ENCODE measurements at places on chromosomes 12 and 14. TPM values are rescaled to one million over a fixed set of nuclear protein-coding genes. Genes with fewer than 3 reads are reported as not detected.

- no peak for DNase-seq
These were observed 30.0 kb downstream of the CEP83 start for GRCh38 chr12:94429633-94430032.

SERPINA12 gene
- total RNA-seq: 8.6 TPM

RHOJ gene
- 10.8 TPM for total RNA-seq

SYNJ2BP gene
- 20.9 TPM for total RNA-seq

- DNase-seq: no peak
These were observed 148.2 kb downstream of the ADGRD1 start for GRCh38 chr12:131101703-131102492.

GRCh38 chr14:68741477-68741791, 51.4 kb downstream of the ZFP36L1 start:
- DNase-seq: no peak

- DNase-seq: no peak
These were observed 24.4 kb downstream of the B4GALNT3 start for GRCh38 chr12:484096-484495.

DNA sequence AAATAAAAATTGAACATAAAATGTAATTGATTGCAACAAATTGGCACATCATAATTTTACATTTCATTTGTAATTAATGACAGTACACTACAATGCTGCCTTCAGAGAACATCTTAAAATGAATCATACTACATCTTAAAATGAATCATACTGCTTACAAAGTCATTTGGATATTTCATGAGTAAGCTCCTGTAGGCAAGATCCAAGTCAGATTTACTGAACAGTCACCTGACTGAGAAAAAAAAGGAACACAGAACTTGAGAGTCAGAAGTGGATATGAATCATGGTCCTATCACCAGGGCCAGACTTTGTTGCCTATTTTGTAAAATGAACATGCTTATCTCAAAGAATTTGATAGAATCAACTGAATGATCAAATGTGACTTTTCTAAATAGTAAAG, 32.7 kb upstream of the FBLN5 start:
- DNase-seq: no peak

- DNase-seq: no peak
These were observed 37.9 kb downstream of the PIWIL1 start for GRCh38 chr12:130375296-130376287.

GRCh38 chr12:19659086-19659485, 219.8 kb downstream of the AEBP2 start:
- no peak for DNase-seq

GRCh38 chr14:49653508-49653907, 18.5 kb upstream of the DNAAF2 start:
- DNase-seq: no peak

DNA sequence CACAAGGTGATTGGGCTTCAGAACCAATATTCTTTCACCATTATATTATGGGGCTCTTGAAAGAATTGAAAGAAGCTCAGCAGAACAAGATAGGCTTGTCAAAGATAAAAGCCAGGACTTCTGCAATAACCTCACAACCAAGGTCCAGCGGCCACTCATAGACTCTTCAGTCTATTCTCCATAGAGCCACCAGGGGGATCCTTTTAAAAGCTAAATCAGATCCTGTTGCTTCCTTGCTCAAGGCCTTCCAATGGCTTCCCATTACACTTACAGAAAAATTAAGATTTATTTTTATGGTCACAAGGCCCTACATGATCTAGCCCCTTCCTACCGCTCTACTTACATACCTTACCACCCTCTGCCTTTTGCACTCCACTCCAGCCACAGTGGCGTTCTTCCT, 169.6 kb downstream of the C12orf42 start:
- DNase-seq: no peak

GRCh38 chr12:91866566-91866965, 279.1 kb downstream of the BTG1 start:
- no peak for DNase-seq

GRCh38 chr14:104639885-104640548, 35.4 kb upstream of the TMEM179 start:
- no peak for DNase-seq

GRCh38 chr12:12190087-12190809, 76.6 kb downstream of the LRP6 start:
- no peak for DNase-seq

ISM2 gene
- total RNA-seq: 3.9 TPM

- no peak for DNase-seq
These were observed 357.0 kb downstream of the TMEM121 start for GRCh38 chr14:105883066-105884005.

DNA sequence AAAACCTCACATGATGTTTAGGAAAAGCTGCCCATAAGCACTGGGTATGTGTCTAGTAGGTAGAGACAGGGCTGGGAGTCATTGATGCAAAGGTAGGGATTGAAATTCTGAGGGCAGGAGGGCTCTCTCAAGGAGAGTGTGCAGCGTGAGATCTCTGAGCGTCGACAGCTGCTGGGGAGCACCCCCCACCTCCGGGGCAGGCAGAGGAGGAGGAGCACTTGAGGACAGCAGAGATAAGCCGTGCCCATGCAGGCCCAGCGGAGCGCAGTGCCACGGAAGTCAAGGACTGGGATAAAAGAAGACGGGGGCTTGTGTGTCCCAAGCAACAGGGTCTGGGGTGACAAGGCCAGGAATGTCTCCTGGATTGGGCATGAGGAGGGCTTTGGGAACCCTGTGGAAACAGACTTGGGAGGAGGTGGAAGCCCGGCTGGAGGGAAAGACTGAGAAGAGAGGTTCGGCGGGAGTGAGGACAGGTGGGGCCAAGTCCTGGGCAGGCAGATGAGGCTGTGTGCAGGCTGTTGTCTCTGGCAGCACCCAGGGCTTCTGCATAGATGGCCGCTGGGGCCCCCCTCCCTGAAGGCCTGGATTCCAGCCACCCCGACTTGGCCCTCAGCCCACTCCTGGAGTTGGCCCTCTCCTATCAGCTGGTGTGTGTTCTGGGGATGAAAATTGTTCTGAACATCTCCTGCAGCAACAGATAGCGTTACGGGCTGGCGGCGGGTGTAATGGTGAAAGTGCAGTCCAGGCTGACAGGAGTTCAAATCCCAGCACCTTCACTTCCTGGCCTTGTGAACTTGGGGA, 1.9 kb downstream of the CACNA2D4 start:
- peak; percentile 65 for DNase-seq

DNA sequence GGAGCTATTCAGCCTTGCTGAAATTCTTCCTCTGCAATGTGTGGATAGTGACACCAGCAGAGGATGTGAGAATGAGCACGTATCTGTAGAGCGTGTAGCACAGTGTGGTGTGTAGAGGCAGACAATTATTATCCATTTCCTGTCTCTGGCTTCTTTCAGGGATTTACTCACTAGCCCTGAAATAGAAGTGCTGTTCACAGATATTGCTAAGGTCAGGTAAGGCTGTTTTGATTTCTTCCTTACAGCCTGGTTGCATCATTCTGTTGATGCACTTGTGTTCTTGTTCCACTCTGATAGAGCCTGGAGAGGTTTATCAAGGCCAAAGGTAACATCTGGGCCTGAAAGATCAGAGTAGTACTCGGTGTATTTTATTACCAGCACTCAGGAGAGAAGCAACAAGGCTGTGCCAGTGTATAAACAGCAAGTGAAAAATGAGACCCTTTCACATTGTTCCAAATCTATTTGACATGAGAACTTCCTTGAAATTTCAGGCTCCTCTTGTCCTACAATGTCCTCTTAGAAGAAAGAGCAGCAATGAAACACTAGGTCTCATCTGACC, 16.7 kb downstream of the ARG2 start:
- DNase-seq: no peak

DNA sequence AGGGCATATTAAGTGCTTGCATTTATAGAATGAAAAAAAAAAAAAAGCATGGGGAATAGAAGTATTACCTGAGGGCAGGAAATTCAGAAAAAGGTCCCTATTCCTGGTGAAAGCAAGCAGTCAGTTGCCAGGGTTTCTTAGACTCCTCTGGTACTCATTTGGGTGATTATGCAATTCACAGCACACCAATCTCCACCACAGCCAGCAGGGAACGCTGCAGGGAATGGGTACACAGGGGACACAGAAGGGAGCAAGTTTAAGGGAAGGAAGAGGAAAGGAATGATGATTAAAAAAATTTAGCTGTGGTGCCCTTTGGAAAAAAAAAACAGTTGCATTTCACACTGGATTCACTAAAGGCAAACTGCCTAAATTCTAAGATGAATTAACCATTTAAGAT, 14.2 kb downstream of the BLTP3B start:
- no peak for DNase-seq

DNA sequence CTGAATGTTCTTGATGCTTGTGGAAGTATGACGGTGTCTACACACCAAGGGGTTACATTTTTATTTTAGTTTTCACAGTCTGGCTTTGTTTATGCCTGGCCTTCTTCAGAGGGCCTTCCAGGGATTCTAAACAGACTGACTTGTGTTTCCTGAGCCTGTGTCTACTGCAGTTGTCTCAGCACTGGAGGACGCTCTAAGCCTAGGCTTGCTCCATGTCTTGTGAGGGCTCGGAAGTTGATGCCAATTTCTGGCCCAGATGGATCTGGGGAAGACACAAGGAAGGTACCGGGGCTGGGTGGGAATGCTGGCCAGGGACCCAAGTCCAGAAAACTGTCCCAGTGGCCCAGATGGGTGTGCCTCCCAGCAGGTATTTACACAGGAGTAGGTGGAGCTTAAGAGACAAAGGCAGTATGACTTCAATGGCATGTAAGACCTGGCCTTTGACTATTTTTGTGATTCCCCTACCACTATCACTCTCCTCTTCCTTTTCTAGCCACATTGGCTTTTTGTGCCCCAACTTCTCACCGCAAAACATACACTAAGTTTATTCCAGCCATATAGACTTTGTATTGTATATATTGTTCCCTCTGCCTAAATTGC, 56.9 kb downstream of the GPR137C start:
- no peak for DNase-seq

- no peak for DNase-seq
These were observed 82.9 kb downstream of the BCL2L14 start for GRCh38 chr12:12153596-12153995.

GRCh38 chr12:68865399-68866164, 57.6 kb downstream of the MDM2 start:
- DNase-seq: no peak

DNA sequence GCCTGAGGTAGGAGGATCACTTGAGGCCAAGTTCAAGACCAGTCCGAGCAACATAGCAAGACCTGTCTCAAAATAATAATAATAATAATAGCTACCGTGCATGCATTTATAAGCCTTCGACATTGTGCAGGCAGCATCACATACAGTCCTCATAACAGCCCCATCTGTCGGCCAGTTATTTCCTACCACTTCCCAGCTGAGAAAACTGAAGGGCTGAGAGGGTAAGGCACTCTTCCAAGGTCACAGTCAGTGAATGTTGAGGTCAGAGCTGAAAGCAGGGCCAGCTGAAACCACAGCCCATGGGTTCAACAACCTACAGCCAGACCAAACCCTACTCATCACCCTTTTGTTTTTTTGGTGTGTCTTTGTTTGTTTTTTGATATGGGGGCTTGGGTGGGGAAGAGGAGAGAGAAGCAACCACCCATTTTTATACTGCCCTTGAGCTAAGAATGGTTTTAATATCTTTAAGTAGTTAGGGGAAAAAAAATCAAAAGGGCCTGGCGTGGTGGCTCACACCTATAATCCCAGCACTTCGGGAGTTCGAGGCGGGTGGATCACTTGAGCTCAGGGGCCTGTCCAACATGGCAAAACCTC, 16.8 kb upstream of the ITPK1 start:
- no peak for DNase-seq

DNA sequence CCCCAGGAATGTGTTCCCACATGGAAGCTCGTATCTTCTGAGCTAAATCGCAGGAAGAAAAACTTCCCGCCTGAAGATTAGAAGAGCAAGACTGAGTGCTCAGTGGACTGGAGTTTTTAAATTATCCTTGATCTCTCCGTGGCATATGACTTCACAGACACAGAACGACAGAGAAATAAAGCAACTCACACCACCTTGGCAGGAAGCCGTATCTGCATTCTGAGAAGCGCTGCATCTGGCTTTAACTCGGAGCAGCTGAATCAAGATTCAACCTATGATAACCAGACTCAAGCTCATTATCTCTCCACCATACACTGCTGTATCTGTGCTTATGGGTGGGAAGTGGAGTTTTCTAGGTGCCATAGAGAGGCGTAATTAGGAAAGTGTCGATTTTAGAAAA, 1482.7 kb downstream of the AACS start:
- DNase-seq: no peak

GRCh38 chr12:76270657-76271358, 77.4 kb downstream of the BBS10 start:
- no peak for DNase-seq

DAO gene
- not detected for total RNA-seq

MTRFR gene
- total RNA-seq: 12.8 TPM
